ENCODE measurements at places on chromosomes 6 and 20. TPM values are rescaled to one million over a fixed set of nuclear protein-coding genes. Genes with fewer than 3 reads are reported as not detected.

- DNase-seq = no peak
Observed at GRCh38 chr20:684676-685319, 9.2 kb upstream of the SCRT2 start.

GRCh38 chr6:23650676-23651075, 475.3 kb upstream of the NRSN1 start:
- DNase-seq = no peak

GRCh38 chr6:34608321-34609091, 52.4 kb upstream of the SPDEF start:
- DNase-seq = no peak

- peak; percentile 14 for DNase-seq
Observed at GRCh38 chr6:38436726-38437465, 202.8 kb downstream of the BTBD9 start.

Gene DNAH8
- total RNA-seq = not detected

DNA sequence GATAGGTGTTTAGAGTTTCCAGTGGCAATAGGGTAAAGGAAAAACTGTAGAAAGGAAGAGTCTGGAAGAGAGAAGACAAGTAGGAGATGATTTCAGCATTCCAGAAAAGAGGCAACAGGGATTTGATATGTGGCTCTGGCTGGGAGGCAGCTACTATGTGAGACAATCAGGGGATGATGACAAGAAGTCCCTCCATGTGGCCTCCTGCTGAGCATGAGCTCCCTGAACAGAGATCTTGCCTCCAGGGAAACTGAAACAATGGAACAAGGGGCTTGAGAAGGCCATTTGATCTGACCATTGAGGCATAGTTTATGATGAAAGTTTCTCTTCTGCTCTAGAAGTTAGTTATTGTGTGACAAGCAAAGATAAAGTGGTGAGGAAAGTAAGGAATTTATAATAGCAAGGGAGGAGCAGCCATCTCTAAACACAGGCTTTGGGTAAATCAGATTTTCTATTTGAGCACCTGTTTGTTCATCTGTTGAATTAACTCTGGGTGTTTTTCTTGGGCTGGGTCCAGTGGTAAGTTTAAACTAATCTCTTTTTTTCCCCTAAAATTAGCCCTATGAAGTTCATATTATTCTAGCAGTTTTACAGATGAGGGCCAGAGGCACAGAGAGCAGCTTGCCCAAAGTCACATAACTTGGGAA, 3.0 kb upstream of the GPX5 start:
- DNase-seq = no peak

GRCh38 chr6:144843701-144844100, 558.6 kb downstream of the UTRN start:
- DNase-seq = no peak

Gene UBD
- total RNA-seq = not detected

GRCh38 chr6:131096786-131097185, 33.7 kb upstream of the EPB41L2 start:
- DNase-seq = no peak

- DNase-seq = no peak
Observed at GRCh38 chr20:41009946-41010345, 18.7 kb upstream of the TOP1 start.

Gene ULBP1
- total RNA-seq = 7.2 TPM

Gene EPB41L2
- total RNA-seq = 4.7 TPM

DNA sequence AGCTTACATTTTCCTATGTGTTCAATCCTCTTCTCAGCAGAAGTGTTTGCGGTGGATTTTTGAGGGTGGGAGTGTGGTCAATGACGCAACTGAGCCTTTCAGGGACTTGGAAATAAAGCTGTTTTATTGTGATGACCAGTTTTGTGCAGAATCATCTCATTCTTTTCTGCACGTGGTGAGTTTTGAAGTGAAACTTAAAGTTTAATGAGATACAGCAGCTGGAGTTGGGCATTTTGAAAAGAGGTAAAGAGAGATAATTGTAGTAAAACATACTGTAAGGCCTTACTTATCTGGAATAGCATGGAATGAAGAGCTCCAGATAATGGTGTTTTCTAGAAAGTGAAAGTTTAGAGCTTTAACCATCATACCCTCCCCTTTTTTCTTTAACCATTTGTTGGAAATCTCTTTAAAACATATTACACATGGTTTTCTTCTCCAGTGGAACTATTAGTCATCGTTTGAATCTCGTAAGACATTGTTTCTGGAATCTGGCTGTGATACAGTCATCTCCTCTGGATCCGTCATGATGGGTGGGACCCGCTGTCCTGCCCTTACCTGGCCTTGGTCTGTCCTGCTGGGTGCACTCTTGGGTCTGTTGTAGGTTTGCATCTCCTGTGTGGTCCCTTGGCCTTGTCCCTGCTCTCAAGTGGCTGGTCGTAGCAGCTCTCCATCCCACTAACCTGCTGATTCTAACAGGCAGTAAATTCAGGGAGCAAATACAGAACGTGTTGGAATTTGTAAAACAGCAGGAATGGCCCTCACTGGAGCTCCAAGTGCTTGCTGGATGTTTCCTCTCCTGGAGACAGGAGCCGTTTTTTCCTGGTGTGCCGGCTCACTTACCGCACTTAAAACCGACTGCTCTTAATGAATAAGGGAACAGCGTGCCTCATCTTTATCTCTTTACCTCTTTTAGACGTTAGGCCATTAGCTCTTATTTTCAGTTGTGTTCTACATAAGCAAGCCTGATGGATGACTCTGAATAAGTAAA, 29.8 kb downstream of the UST start:
- DNase-seq = no peak

Gene KCNQ5
- total RNA-seq = 0.84 TPM

DNA sequence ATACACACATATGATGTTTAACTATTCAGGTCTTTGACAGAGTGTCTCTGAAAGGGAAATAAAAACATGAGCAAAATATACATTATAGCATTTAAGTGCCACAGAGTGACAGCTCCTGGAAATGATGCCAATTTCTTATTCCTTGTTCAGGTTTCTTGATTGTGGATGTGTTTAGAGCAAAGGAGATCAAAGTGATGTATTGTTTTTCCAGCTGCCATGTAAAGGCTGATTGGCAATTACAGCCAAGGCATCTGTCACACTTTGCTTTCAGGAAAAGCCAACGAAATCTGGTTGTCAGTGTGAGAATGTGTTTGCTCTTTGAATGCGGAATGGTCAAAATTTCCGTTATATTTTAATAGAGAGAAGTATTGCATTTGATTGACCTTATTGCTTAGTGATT, 347.8 kb upstream of the FLRT3 start:
- no peak for DNase-seq

Gene HAO1
- not detected for total RNA-seq

GRCh38 chr6:99745651-99746050, 139.0 kb downstream of the PRDM13 start:
- DNase-seq = no peak

DNA sequence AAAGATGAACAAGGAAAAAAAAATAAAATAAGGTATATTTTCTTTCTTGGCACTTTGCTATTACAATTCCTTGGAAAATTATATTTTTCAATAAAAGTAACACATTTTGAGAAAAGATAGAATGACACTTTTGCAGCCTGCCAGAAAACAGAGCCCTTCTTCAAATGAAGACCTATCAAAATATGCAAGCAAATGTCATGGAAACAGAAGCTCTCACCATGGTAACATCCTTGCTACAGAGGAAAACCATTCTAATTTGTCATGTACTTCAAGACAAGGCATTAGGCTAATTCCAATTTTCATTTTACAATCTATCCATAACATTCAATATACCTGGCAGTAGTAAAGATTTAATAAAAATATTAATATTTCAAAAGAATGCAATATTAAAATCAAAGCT, 177.9 kb downstream of the RNGTT start:
- DNase-seq = no peak

Gene LY6G5C
- 1.3 TPM for total RNA-seq

- DNase-seq = no peak
Observed at GRCh38 chr6:26358511-26358981, 6.5 kb upstream of the BTN3A2 start.

Gene PREX1
- 0.12 TPM for total RNA-seq

DNA sequence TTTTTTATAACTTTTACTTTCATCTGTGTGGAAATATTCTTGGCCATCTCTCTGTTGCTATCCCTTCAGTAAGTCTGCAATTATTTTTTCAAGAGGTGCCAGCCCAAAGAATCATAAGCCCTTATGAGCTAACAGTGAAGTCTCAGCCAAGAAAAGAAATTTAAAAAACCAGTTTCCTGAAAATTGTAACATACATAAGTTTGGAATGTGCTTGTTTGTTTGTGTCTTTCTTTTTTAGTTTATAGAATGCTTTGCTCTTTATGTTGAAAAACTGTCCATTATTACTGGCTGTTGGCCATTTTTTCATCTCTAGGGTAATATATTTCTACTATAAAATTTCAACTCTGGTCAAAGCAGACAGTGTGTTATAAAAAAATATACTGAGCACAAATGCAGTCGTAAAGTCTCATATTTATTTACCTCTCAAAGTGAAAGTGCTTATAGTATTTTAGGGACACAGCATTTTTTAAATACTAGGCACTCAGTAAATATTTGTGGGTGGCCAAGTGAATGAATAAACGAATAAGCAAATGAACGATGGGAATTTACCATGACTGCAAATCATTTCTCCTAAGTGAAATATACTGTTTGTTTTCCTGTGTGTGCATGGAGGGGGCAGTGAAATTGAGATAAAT, 659.7 kb downstream of the KIF16B start:
- DNase-seq = no peak

DNA sequence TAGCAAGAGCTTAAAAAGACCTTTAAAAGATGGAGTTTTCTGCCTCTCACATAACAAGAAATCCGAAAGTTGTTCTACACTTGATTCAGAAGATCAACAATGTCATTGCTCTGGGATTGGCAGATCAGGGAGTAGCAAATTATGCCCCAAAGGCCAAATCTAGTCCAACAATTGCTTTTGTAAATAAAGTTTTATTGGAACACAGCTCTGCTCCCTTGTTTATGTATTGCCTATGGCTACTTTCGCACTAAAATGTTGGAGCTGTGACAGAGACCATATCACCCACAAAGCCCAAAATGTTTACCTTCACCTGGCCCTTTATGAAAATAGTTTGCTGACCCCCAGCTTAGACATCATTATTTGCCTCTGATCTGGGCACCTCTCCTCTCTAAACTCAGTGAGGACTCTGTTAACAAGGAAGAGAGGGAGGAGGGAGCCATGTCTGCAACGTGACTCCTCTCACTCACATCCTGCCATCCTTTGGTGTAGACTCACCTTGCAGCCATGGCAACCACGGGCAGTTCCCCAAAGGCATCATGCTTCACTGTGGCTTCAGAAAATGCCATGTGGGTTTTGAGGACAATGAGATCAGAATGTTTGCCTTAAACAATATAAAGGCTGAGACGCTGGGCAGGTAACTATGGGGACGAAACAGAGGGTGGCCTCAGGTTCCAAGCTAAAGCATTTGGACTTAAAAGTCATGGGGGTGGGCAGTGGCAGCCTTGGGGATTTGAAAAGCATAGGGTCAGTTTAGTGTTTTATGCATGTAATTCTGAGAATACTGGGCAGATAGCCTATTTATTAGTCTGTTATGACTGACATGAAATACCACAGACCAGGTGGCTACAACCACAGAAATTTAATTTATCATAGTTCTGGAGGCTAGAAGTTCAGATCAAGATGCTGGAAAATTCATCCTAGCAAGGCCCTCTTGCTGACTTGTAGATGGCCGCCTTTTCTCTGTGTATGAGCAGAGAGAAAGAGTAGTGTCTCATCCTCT, 149.7 kb upstream of the TNFAIP3 start:
- no peak for DNase-seq

Gene DYNLT2
- total RNA-seq = 1.3 TPM

Gene CMTR1
- total RNA-seq = 21.1 TPM

DNA sequence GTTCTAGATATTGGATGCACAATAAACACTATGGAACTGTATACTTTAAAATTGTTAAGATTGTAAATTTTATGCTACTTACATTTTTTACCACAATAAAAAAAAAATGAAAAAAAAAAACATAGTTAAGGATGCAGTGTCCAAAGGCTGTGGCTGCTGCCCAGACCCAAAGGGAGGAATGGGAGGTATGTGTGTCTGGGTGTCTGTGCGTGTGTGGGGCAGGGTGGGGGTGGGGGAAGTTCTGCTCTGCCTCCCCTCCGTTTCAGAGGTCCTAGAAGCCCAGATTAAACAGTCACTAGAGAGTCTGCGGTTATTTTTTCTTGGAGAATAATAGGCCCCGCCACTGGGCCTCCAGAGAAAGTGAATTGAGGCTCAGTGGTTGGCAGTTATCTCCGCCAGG, 136.4 kb upstream of the ARMC2 start:
- no peak for DNase-seq

DNA sequence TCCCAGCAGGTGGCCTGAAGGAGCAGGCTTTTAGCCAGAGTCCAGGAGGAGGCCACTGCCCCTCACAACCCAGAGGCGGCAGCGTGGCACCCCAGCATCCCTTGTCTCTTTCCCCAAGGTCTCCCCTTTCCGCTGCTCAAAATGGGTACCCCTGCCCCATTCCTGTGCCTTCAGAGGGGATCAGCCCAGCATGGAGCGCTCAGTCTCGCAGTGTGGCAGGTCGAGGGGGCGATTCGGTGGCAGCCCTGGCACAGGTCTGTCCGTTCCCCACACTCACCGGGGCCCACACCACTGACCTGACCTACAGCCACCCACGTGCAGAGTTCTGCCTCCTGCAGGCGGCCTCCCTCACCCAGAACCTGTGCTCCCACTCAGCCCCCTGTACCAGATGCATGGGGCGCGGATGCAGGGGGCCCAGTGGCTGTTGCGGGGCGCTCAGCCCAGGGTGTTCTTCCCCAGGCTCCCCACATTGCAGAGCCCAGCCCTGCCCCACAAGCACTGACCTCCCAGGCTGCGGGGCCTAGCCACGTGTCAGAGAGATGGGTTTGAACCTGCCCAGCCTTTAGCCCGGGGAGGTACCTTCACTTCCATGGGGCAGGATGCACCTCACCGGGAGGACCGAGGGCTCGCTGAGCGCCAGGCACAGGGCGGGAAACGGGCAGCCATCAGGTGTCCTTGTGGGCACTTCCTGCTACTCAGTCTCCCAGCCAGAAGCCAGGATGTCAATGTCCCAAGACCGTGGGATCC, 41.8 kb downstream of the DSTN start:
- peak; percentile 16 for DNase-seq

DNA sequence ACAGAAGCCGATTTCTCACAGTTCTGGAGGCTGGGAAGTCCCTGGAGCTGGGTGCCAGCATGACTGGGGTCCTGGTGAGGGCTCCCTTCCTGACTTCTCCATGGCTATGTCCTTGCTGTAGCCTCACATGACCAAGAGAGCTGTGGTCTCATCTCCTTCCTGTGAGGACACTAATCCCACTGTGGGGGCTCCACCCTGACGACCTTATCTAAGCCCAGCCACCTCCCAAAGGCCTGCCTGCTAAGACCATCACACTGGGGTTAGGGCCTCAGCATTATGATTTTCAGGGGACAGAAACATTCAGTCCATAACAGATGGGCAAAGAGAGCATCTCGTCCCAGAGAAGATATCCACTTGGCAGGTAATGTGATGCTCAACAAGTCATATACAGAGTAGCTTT, 16.8 kb downstream of the RPP40 start:
- DNase-seq = no peak

Measured in NCI-H460 (cell line).